Non-pigmented ciliary epithelial cell (primary cell): ENCODE measurements at places on chromosomes 6 and 20.

DNA sequence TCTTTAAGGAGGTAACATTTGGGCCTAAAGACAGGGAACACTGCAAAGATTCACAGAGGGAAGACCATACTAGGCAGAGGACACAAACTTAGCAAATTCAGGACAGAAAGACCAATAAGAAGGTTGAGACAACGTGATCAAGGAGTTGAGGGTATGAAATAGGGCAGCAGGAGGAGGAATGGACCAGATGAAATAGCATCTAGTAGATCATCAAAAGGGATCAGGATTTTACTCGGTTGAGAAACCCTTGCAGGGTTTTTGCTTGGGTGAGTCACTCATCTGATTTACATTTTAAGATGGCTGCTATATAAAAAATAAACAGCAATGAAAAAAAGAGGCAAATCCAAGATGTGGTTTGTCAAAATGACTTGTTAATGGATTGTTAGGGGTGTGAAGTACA, 4.7 kb downstream of the BCLAF1 start:
- no peak for DNase-seq

DNA sequence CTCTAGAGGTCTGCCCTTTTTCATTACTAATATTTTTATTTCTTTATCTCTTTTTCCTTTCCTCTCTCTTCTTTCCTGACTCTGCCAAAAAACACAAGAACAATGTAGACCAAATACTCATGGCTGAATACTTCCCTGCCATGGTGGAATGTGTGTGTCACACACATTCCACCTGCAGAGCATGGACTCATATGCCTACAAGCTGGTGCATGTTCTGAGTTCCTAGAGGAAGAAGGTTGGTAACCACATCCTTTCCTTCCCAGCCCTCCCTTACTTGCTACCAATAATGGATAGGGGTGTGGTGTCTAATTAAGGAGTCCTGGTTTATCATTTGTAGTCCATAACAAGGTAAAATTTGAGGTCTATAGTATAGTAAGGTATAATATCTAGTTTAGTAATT, 15.2 kb upstream of the CST9L start:
- no peak for DNase-seq

DNA sequence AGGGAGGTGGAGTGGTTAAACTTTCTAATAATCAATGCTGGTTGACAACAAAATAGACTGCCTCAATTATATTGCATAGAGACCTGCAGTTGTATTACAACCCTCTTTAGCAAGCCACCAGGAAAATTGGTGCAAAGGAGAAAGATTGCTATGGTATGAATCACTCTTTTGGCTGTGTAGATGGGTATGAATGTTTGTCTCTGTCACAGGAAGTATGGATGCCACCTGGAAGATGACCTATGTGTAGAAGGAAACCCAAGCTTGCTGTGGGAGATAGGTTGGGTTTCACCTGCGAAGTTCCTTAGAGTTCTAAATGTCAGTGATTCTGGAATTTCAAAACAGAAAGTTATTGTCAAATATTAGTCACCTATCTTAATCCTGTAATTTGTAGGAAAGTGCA, 134.6 kb downstream of the SOBP start:
- no peak for DNase-seq

DNA sequence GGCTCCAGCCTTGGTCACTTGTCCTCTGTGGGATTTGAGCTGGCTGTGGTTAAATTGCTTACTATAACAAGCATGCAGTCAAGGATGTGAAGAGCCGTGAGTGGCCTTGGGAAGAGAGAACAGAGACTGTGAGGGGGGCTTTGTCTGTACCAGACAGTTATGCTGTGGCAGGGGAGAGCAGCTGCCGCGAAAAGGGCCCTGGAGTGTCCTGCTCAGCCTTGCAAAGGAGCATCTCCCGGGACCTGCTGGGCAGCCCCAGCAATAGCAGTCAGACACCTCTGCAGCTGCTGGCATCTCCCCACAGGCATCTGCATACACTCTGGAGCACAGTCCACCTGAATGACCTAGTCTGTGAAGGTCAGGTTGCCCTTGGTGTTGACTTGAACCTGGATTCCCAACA, 6.3 kb downstream of the EBF4 start:
- DNase-seq = no peak

DNA sequence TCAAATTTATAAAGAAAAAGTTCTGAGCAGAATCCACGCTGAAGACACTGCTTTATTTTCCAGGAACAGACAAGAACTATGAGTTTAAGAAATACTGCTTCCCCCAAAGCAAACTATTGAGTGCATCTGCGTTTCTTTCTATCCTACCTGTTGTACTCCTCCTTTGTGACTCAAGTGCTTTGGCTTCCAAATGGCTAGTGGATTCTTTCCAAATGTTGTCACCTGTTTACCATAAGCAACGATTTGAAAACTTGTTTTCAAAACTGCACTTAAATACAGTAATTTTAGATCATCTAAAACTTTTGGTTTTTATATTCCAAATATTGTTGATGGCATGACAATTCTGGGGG, 9.5 kb downstream of the PXDC1 start:
- DNase-seq = no peak

DNA sequence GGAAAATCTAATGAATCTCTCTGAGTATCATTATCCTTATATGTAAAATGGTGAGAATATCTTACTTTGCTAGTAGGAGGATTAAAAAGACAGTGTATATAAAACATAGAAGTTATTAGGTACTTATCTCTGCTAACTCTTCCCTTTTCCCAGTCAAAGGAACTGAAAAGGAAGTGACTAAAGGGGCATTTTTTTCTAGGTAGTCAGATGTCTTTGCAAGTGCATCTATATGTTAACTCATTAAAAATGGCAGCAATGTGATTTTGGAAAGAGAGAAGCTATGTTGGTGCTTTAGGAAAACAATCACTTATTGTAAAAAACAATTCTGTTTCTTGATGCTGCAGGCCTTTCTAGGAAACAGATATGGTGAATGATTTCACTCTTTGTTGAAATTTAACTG, 180.9 kb downstream of the SAMD5 start:
- peak; percentile 4 for DNase-seq

DNA sequence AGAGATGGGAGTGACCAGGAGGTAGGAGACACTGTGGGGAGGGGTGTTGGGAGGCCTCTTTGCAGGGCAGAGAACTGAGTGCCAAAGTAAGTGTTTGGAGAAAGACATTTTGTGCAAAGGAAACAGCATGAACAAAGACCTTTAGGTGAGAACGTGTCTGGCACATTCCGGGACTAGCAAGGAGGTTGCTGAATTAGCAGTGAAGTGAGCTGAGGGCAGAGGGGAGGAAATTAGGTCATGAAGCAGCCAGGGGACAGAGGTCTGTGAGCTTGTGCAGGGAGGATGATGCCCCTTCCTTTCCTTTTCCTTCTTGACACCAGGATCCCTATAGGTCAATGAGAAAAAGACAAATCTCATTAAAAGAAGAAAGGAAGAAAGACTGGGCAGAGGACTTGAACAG, 21.4 kb upstream of the AHCY start:
- DNase-seq = no peak

DNA sequence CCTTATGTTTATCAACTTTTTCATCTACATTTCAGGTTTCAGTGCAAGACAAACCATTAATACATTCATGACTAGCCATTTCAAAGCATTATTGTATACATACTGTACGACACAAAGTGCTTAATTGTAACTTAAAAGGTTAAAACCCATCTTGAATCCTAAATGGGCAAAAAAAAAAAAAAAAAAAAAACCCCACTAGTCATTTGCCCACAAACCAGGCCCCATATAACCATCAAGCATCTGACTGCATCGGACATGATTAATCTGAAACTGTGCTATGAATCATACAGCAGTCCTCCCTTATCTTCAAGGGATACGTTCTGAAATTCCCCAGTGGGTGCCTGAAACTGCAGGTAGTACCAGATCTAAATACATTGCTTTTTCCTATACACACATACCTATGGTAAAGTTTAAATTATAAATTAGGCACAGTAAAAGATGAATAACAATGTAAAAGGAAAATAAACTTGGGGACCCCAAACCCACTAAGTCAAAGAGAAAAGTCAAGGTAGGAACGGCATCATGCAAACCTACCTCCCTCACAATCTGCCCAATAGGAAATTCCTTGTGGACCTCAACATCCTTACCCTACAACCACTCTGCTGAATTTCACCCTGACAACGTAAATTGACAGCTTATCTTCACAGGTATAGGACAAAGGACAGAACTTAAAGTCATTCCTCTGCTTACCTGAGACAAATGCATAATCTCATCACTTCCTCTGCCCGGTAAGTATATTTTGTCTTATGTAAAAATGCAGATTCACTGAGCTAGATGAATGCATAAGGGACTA, 14.3 kb downstream of the B4GALT5 start:
- peak; percentile 41 for DNase-seq
